M059J (cell line): ENCODE measurements at places on chromosomes 1 and 21. TPM values are rescaled to one million over a fixed set of nuclear protein-coding genes. Genes with fewer than 3 reads are reported as not detected.

DNA sequence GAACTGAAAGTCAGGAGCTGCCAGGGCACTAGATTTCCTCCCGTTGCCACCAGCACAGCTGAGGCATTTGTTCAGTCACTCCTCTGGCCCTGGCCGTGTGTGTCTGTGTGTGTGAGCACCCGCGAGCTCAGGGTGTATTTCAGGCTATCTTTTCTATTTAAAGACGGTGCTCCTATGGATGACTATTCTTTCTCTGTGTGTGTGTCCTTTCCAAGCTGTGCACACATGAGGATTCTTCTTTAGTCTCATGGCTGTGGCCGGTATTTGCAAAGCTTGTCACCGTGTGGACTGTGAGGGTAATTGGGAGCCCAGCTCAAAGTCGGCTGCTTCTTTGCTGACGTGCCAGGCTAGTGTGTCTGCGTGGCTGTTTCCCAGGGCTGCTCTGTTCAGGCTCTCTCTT lies 3.0 kb upstream of the KCND3 start:
- DNase-seq: no peak

DNA sequence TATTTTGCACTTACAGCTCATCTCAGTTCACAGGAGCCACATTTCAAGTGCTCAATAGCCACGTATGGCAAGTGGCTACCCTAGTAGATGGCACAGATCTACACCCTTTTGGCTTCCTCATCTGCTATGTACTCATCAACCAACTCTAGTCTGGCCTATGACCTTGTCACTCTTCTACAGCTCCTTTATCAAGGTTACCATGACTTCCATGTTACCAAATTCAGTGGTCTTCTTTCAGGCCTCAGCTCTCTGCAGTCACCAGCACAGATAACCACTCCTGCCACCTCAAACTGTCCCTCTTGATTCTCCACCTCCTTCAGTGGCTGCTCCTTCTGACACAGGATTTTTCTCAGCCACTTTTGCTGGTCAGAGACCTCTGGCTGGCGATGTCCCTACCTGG lies 11.7 kb upstream of the USP48 start:
- DNase-seq: no peak

- DNase-seq: no peak
Observed at GRCh38 chr1:8356256-8357209, 38.6 kb downstream of the SLC45A1 start.

DNA sequence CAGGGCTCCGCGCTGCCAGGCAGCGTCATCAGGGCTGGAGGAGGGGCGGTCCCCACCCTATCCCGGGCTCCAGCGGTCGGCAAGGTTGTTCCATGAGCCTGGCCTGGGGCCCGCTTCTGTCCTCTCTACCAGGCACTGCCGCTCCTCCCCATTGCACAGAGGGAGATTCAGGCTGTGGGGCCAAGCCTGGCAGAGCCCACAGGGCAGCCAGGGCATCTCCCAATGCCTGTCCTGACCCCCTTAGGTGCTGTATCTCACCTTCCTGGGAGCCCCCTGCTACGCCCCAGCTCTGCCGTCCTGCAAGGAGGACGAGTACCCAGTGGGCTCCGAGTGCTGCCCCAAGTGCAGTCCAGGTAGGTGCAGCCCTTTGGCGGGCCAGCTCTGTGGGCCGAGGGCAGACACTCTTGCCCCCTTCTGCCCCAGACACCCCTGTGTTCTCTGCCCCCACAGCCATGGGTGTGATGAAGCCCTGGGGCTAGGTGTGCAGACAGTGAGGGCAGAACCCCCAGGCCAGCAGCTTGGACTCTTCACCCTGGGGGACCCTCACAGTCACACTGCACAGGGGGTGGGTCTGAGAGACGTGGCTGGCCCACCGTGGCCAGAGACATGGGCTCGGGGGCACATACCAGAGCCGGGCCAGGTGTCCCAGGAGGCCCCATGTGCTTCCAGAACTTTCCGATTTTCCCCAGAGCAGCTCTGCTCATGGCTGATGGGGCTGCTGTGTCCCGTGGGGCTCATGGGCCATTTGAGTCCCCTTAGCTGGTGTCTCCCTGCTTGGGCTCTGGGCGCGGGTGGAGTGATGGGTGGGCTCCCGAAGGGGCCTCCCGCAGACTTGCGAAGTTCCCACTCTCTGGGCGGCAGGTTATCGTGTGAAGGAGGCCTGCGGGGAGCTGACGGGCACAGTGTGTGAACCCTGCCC lies 1.6 kb downstream of the TNFRSF14 start:
- no peak for DNase-seq

DNA sequence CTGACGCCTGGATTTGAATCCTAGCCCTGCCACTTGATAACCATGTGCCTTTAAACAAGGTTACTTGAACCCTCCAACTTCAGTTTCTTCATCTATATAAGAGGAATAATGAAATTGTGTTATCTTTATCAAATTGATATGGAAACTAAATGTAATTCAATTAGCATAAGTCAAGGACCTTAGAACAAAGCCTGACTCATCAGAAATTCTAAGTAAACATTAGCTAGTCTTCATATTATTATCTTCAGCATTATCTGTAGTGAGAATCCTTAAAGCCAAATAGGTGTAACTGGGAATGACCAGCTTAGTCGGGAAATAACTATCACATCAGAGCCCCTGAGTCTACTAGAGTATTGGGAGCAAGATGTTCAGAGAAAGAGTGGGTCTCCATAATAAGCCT lies 6.6 kb downstream of the SELL start:
- no peak for DNase-seq

- no peak for DNase-seq
Observed at GRCh38 chr1:94017155-94017829, 103.7 kb downstream of the ABCA4 start.

- DNase-seq: no peak
Observed at GRCh38 chr1:110159168-110159567, 8.9 kb downstream of the SLC6A17 start.

DNA sequence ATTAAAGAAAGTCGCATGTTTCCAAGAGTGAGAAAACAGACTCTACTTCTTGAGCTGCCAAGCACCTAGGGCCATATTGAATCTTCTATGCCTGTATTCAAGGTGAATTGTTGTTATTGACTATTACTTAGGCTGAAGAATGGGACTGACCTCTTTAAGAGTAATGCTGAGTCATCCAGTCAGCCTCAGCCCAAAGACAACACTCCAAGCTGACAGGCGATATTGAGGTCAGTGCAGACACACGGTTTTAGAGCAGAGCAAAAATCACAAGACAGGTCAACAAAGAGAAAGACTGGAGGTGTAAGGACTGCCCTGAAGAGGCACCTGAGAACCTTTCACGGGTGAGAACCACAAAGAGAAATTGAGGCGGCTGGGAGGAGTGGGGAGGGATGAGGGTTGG lies 146.9 kb downstream of the MIS18A start:
- peak; percentile 53 for DNase-seq

DNA sequence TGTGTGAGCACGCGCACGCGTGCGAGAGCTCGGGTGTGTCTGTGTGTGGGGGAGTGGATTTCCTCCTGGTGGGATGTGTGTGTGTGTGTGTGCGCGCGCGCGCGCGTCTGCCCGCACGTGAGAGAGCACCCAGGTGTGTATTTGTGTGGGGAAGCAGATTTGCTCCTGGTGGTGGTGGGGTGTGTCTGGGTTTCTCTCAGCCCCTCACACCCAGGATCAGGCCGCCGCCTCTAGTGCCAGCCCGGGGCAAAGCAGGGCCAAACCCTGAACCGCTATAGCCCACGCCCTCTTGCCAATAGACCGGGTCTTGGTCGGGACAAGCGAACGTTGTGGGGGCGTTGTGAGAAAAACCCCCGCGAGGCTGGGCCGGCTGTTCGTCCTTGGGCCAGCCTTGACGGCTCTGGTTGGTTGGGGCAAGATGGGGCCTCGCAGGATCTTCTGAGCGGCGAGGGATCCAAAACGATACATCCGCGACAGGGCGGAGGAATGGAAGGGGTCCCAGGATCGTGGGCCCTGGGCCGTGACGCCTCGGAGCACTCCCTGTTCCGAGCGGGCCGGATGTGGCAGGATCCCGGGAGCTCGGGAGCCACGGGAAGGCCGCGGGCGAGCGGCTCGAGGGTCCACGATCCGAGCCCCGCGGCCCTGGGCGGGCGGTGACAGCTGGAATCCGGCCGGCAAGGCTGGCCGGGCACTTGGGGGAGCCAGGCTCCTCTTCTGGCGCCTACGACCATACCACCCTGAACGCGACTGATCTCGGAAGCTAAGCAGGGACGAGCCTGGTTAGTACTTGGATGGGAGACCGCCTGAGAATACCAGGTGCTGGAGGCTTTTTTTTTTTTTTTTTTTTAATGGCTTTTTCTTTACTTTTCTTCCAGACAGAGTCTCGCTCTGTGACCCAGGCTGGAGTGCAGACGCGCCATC lies 68.2 kb downstream of the RNF187 start:
- DNase-seq: no peak

DNA sequence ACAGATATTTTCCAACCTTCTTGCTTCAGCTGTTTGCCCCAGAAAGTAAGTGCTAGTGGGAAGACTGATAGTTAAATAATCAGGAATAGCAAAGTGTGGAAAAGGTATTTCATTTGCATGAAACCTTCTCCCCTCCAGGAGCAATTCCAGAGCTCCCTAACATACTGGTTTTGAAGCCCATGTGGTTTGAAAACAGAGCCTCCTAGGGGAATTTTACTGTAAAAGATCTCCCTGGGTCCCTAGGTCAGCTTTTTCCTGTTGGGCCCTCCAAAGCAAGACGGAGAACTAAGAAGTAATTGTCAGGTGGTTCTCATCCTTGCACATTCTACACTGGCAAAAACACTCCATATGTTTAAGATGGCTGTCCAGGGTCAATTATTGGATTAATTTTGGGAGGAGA lies 218.7 kb upstream of the FOXD3 start:
- no peak for DNase-seq

- DNase-seq: no peak
Observed at GRCh38 chr1:247639381-247639981, 34.1 kb downstream of the OR2G3 start.

- no peak for DNase-seq
Observed at GRCh38 chr1:210917560-210918169, 216.3 kb downstream of the KCNH1 start.

DNA sequence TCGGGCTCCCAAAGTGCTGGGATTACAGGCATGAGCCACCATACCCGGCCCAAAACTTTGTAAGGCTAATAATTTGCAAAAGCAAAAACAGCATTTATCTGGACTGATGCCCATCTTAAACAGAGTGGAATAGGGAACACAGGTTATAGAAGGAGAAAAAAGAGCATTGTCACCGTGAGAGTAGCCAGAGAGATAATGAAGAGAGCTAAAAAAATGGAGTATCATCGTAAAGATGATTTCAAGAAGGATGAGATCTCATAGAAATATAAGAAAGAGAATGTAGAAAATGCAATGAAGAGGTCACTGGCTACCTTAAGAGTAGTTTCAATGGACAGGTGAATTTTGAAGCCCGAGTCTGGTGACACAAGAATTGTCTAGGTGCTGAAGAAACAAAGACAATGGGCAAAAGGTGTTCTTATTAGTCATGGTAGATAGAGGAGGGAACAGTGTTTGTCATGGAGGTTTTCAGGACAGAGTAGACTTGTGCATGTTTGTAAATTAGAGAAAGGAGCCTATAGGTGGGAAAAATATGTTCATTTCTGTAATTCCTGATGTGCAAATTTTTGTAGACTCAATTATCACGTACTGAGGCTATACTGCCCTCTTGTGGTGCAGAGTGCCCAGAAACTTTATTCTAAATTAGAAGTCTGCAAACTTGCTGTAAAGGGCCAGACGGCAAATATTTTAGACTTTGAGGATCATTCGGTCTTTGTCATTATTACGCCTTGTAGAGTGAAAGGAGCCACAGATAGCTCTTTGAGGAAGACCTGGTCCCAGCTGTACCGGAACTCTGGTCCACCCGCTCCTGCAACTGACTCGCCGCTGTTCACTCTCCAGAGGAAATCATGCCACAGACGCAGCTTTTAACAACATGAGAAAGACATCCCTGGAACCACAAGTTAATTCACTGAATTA lies 8.1 kb upstream of the TMEM183A start:
- peak; percentile 57 for DNase-seq

HES5 gene
- total RNA-seq: 1.6 TPM in 1 of 2 replicates, not detected in the other

LEMD1 gene
- not detected in 2 replicates for total RNA-seq

SERPINC1 gene
- total RNA-seq: 0.07 TPM in 1 of 2 replicates, not detected in the other

FCER1G gene
- not detected in 2 replicates for total RNA-seq
